ENCODE measurements at places on chromosomes 6 and 20. TPM values are rescaled to one million over a fixed set of nuclear protein-coding genes. Genes with fewer than 3 reads are reported as not detected.

Gene ANGPT4
- not detected for total RNA-seq

Gene RIPOR2
- total RNA-seq = 0.92 TPM

Gene AGER
- 4.9 TPM for total RNA-seq

GRCh38 chr20:10490706-10491105, 55.6 kb downstream of the SLX4IP start:
- DNase-seq = no peak

- DNase-seq = no peak
Observed at GRCh38 chr6:136750696-136751521, 41.4 kb downstream of the MAP3K5 start.

GRCh38 chr6:160999516-160999915, 7.9 kb downstream of the MAP3K4 start:
- no peak for DNase-seq

DNA sequence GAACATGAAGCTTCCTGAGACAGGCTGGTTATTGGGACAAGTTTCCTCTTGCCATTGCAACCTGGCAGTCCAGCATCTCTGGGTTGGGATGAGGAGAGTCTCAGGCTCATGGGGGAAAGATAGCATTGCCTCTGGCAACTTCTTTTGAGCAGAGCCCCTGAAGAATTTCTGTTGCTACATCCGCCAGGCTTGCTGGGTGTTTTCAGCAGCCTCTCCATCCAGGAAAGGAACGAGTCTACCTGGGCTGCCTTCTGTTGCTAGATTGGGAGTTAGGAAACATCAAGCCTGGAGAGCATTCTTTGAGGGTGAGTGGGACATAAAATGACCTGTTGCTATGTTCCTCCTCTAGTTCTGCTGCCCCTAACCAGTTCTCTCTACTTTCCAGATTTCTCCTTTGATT, 313.5 kb downstream of the RFPL4B start:
- no peak for DNase-seq

GRCh38 chr6:163170294-163170883, 244.1 kb upstream of the QKI start:
- DNase-seq = no peak

DNA sequence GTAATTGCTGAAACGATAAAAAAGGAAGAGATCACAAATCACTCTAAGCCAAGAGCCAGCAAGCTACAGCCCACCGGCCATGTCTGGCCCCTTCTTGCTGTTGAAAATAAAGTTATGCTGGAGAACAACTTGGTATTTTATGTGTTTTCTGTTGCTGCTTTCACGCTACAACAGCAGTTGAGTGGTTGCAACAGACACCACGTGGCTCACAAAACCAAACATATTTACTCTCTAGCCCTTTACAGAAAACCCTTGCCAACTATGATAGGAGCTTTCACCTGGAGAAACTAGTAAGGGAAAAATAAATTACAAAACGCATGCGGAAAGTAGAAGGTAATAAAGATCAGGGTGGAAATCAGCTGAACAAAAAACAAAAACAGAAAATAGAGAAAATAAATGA, 41.1 kb upstream of the SLCO4A1 start:
- no peak for DNase-seq

Data from chondrocyte (in vitro differentiated cells).